ENCODE measurements at places on chromosomes 5 and 9.
A peak's percentile ranks its signal among the peaks of the same experiment; 100 is the strongest.

GRCh38 chr5:74372051-74372450 lies 268.5 kb downstream of the ENC1 start:
- no peak for DNase-seq

- DNase-seq = no peak
Observed at GRCh38 chr5:133509742-133510079, 102.6 kb downstream of the FSTL4 start.

GRCh38 chr9:107177243-107177839 lies 105.7 kb upstream of the RAD23B start:
- DNase-seq = no peak

GRCh38 chr5:115329475-115329874 lies 33.0 kb upstream of the CCDC112 start:
- DNase-seq = no peak

DNA sequence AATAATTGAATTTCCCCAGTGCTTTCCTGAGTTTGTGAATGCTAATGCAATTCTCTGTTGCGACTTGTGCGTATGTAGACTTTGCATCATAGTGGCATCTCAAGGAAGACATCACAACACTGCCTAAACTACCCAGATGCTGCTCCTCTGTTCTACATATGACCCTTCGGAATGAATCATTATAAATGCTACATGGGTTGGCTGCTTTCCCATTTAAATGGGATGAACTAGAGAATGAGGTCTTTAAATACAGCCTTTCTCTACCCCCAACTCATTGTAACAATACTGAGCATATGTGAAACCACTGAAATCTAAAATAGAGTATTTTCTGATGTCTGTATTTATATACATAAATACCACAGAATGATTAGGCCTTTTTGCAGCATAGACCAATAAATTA lies 136.6 kb upstream of the ICE1 start:
- DNase-seq = no peak

GRCh38 chr5:87649455-87649854 lies 236.7 kb upstream of the CCNH start:
- DNase-seq = peak; percentile 6

GRCh38 chr5:68968429-68968828 lies 125.4 kb upstream of the SLC30A5 start:
- no peak for DNase-seq

Measured in iris pigment epithelial cell (primary cell).